ENCODE measurements at places on chromosomes 3 and 15.

DNA sequence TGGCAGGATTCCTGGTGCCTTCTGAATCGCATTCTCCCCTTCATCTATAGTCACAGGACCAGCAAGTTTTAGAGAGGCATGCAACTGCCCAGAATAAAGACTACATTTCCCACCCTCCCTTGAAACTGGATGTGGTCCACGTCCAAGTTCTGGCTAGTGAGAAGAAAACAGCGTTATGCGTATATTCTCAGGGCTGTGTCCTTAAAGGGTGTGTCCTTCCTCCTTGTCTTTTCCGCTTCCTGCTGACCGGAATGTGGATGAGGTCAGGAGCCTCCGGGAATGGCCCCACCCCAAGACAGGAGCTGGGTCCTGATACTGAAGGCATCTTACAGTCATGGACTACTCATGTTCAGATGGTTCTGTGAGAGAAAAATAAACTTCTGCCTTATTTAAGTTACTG is 20.2 kb downstream of the CHST2 start:
- no peak for DNase-seq

DNA sequence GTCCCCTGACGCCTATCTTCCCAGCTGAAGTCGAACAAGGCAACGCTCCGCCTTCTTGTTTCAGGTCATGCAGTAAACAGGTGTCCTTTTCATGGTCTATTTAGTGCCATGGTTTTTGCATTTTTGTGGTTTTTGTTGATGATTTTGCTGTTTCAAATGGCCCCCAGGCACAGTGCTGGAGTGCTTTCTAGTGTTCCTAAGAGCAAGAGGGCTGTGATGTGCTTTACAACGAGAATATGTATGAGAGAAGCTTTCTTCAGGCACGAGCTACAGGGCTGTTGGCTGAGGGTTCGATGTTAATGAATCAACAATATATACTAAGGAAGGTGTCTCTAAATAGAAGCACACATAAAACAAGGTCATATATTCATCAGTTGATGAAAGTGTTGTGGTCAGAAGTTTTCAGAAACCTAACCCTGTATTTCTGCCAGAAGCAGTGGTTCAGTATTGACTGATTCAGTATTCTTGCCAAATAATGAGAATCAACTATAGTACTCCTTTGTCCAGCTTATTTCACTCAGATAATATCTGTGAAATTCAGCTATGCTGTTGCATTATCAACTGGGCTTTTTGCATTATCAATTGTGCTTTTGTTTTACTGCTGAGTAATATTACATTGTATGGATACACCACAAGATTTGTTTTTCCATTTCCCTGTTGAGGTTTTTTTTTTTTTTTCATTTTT is 18.5 kb downstream of the LIMD1 start:
- DNase-seq, result no peak

- DNase-seq, result no peak
These were observed 12.3 kb upstream of the CORO2B start for GRCh38 chr15:68566377-68566954.

- no peak for DNase-seq
These were observed 134.8 kb downstream of the THRB start for GRCh38 chr3:24359645-24360462.

- no peak for DNase-seq
These were observed 126.3 kb upstream of the CRBN start for GRCh38 chr3:3305841-3306240.

- peak; percentile 50 for DNase-seq
These were observed 2.3 kb downstream of the BBX start for GRCh38 chr3:107524841-107525643.

GRCh38 chr15:90126022-90126421 is 23.8 kb upstream of the IDH2 start:
- no peak for DNase-seq

GRCh38 chr15:65060641-65061397 is 7.0 kb downstream of the RASL12 start:
- DNase-seq, result no peak

DNA sequence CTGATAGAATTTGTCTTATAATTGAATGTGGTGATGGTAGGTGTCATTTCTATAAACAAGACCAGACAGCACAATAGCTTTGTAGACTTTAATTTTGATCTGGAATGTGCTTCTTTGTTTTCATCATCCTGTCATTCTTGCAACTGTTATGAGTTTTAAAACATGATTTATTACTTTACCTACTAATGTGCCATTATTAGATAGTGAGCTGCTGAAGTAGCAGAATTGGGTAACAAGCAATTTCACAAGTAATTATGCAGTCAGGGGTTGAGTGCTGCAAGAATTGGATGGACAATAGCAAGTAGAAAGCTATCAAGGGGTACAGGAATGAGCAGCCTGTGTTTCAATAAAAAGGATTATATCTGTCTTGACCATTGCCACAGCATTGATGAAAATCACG is 975.6 kb downstream of the ROBO1 start:
- no peak for DNase-seq

DNA sequence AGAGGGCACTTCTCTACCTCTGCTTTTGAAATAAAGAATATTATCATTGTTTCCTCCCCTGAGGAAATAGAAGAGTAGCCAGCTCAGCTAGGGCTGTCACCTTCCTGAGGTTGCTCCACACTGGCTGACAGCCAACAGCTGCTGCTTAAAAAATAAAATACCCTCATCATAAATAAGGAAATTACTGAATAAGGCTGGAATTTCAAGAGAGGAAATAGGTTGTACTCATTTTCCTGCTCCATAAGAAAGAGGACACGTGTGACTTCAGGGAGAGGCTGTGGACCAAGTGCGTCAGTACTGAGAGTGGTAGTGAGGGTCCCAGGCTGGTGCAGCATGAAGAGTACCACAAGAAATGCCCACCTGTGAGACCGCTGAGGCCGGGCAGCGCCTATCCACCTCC is 8.1 kb upstream of the C2CD4B start:
- no peak for DNase-seq

DNA sequence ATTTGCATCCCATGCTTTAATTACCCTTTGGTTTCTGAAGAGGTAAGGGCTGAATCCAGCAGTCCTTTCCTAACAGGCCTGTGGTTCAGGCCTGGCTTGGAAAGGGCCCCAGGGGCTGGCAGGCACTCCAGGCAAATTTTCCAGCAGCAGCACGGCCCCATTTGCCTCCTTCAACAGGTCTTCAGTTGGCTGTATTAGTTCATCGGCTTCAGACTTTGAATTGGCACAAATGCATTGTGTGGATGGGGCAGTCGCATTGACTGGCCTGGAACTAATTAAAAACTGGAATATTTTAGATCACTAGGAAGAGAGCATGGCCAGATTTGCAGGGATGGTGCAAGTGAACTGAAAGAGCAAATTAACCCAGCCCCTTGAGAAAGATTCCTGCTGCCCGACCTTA is 207.8 kb upstream of the MCTP2 start:
- no peak for DNase-seq

DNA sequence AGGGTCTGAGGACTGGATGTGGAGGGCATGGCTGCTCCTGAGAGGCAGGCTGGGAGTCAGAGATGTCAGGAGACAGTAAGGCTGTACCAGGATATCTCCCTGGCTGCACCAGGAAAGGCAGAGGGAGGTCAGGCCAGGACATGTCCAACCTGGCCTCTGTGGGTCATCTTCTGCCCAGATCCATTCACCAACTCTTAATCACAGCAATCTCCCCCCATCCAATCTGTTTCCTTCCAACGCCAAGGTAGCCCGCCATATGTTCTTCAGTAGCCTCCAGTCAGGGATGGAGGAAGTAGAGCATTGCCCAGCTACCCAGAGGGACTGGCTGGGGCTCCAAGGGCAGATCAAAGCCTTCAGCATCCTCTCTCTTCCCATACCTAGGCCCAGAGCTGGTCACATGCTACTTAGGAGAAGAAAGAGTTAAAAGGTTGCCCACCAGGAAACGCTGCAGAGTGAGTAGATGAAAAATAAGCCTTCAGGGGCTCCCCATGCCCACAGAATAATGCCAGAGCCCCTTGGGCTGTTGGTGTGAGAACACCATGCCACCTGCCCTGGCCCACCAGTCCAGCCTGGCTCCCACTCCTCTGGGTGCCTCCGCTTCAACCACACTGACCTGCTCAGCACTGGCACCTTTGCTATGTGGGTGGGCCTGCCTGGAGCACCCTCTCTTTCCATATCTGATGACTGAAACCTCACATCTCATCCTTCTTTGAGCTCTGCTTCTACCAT is 176.8 kb downstream of the MEGF11 start:
- DNase-seq, result no peak

DNA sequence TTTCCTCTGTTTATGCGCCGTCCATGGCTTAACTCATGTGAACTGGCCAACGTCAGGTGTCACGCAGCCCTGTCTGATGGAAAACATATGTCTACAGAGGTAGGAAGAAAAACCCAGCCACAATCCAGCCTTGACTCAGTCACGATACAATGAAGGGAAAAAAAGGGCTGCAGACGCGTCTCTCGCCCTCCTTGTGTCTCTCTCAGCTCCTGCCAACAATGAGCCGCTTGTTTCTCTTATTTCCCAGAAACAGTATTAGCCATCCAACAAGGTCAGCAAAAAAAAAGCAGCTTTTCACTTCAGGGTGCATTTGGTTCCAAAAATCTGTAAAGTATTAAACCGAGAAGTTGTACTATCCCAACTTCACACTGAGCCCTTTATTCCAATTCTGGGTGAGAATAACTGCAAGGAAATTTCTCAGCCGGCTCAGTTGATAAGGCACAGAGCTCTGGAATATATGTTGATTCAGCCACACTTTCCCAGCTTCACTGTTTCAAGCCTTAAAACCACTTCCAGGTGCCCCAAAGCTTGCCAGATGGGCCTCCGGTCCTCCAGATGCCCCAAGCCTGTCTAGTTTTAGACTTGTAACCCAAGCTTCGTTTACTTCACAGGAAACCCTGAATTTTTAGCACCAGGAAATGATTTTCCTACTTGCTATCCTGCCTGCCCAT is 79.4 kb downstream of the TM4SF4 start:
- DNase-seq, result no peak

- no peak for DNase-seq
These were observed 59.0 kb upstream of the GSK3B start for GRCh38 chr3:120153294-120153693.

- DNase-seq, result no peak
These were observed 176.8 kb upstream of the EPHA3 start for GRCh38 chr3:88930611-88931010.

GRCh38 chr15:81330366-81331090 is 6.6 kb upstream of the STARD5 start:
- no peak for DNase-seq
